ENCODE measurements at places on chromosomes 6 and 20.

DNA sequence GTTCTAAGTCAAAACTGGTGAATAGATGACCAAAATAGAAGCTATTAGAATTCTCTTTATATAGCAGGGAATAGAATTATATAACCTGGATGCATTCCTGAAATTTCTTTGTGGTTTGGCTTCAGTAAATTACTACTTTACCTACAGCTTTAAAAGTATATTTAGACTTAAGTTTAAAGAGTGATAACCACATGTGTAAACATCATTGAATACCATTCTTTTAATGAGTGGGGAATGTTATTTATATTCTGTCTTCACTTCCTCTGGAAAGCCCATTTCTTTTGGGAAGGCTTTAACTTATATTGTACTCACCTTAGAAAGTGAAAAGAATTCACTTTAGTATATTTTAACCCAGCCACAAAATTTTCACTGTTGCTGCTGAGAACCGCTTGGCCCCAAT lies 39.1 kb downstream of the PLEKHG1 start:
- DNase-seq, result no peak

DNA sequence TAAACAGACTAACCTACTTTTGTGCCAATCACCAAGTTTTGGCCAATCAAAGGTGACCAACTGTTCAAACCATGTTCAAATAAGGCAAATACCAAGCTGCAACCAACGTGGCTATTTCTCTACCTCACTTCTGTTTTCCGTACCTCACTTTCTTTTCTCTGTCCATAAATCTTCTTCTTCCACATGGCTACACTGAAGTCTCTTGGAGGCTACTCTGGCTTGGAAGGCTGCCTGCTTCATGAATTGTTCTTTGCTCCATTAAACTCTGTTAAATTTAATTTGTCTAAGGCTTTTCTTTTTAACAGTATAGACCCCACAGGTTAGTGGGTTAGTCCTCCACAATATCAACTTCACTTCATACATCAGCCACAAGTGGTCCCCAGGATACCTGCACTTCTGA lies 58.8 kb downstream of the MKKS start:
- no peak for DNase-seq

GRCh38 chr20:14972256-14972655 lies 634.8 kb upstream of the FLRT3 start:
- DNase-seq, result no peak

DNA sequence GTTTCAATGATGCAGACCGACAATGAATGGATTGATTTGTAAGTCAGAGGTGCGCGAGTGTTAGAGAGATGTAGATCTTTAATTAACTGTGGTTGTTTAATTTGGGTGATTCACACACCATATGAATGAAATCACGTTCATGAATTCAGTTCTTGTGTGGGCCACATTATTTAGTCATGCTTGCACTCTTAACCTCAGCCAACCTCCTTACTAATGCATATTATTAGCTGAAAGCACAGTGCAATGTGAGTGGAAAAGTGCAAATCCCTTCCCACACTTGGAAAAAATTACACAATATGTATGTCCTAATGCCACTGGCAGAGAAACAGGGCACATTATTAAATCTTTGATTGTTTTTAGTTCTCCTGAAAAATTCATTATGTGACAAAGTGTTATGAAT lies 512.5 kb downstream of the BCKDHB start:
- no peak for DNase-seq

DNA sequence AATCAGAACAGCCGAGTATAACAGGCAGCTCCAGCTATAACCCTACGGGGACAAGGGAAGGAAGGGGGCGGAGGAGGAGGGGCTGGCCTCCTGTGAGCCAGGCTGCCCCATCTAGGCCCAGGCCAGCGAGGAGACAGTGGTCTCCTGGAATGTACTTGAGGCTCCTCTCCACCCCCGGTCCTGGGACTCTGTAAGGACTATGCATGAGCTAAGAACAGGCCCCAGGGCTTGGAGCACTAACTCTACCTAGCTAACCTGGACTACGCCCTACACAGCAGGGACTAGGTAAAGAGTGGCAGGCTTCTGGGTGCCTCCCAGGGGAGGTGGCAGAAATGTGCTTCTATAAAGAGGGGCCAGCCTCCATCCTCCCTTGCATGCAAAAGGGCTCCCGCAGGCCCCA lies 8.9 kb downstream of the KCNK15 start:
- no peak for DNase-seq

DNA sequence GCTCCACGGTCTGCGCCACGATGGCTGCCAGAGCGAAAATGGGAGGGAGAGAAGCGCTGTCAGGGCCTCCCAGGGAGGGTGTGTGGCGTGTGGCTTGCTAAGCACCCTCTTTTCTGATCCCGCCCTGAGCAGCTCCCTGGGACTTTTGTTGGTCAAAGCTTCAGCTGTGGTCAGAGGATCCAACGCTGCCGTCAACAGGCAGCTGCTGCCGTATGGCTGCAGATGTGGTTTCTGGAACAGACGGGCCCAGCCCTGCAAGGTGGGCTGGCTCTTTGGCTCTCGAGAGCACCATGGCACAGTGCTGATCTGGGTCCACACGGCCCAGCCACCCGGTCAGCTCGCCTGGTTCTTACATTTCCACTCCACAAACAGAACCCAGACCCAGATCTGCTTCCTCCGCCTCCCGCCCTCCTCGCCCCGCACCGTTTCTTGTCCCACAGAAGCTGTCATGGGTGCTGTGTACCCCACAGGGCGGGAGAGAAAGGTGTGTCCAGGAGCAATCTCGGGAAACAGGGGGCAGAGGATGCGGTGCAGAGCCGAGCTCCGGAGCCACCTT lies 86.0 kb upstream of the BHLHE23 start:
- no peak for DNase-seq

DNA sequence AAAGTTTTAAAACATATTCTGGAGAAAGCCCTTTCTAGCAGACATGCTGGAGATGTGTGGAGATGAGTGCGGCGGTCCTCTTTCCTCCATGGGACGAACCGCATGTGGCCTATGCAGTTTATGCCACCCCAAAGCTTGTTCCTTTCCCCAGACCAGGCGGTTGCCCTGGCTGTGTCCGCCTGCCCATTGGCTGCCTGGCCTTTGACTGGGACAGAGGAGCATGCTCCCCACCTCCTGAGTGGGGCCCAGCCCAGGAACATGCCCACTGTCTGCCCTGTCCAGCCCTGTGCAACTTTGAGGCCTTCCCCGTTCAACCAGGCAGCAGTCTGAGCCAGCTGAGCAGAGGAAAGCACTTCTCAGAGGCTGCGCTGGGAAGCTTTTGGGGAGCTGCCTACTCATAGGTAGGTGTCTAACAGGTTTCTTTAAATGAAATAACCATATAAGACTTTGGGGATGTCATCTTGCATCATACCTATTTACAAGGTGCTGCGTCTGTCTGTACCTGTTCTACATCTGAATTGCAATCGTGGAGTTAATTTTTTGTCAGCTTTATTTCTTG lies 20.6 kb downstream of the FOXC1 start:
- DNase-seq, result no peak

DNA sequence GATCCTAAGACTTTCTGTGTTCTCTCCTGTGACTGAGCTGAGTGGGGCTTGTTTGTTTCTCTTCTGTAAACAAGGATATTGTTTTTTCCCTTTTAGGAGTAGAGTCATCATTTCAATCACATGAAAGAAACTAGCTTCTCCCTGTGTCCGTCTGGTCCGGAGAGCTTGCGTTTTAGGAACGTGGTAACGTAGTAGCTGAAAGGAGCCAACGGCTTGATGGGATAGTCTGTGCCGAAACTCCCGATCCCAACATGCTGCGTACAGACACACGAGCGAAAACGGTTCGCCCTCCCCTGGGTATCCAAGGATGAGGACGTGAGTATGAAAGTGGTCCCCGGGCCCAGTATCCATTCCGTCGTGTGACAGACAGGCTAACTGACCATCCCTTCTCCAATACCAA lies 146.5 kb downstream of the ZMYND8 start:
- DNase-seq, result no peak

DNA sequence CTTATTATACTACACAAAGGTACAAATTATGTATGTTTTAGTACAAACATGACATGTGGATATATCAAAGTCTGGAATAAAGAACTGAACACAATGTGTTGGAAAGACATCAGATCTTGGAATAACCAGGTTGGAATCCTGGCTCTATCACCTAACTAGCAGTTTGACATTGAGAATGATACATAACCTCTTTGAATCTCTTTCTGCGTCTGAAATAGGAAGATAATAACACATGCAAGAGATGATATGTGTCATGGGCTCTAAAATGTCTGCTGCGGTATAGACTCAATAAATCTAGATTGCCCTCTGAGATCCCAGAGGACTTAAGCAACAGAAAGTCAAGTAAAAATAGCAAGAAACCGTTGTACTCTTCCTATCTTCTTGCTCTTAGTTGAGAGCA lies 66.8 kb upstream of the CCN2 start:
- no peak for DNase-seq

DNA sequence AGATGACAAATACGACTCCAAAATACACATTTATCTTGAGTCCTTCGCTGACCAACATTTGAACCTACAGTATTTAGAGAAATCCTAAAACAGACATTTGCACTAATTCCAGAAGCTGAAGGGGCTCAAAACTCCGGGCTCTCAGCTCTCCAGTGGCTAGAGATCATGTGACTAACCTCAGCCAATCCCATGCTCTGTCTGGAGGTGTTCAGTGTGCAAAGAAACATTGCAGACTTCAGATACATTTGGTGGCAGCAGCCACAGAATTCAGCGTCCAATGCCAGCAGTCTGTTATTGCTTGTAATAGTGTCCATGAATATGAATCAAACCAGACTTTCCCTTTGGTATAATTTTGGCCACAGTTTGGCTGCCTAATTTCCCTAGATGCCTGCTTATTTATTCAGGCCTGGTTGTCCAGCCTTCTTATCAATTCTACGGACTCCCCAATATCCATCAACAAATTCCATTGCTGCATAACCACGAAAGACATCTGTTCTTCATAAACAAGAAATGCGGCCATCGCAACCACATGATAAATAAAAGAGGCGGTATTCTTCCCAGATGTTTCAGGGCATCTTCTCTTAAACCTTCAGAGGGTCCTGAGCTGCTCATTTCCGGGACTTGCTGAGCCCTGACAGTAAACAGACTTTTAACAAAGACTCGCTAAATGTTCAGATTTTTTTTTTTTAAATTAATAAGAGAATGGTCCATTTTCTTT lies 14.5 kb upstream of the CYP24A1 start:
- no peak for DNase-seq

DNA sequence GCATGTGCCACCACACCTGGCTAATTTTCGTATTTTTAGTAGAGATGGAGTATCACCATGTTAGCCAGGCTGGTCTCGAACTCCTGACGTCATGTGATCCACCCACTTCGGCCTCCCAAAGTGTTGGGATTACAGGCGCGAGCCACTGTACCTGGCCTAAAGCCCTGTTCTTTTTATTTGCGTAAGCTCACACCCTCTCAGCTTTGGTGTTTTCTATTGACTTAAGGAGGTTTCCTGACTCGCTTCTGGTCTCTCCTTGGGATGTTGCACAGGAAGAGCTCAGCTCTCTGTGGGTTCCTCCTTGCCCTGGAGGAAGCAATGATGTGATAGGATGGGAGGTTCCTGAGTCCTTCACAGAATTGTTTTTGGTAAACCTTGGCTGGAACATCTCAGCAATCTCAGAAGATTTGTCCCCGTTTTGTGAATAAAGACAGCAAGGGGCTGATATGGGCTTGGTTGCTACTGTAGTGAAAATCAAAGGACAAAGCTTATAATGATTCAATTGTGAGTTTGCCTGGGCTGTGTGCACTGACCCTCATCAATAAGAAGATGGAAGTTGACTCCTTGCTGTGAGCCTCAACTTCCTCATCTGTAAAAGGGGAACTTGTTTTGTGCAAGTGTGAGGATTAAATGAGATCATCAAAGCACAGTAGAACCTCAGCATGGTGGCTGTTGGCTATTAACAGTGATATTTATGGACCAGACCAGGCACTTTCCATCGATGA lies 27.0 kb downstream of the TOX2 start:
- no peak for DNase-seq

- DNase-seq, result no peak
These were observed 94.1 kb downstream of the CDH22 start for GRCh38 chr20:46213946-46214823.

GRCh38 chr6:118581489-118581959 lies 33.4 kb downstream of the PLN start:
- no peak for DNase-seq

DNA sequence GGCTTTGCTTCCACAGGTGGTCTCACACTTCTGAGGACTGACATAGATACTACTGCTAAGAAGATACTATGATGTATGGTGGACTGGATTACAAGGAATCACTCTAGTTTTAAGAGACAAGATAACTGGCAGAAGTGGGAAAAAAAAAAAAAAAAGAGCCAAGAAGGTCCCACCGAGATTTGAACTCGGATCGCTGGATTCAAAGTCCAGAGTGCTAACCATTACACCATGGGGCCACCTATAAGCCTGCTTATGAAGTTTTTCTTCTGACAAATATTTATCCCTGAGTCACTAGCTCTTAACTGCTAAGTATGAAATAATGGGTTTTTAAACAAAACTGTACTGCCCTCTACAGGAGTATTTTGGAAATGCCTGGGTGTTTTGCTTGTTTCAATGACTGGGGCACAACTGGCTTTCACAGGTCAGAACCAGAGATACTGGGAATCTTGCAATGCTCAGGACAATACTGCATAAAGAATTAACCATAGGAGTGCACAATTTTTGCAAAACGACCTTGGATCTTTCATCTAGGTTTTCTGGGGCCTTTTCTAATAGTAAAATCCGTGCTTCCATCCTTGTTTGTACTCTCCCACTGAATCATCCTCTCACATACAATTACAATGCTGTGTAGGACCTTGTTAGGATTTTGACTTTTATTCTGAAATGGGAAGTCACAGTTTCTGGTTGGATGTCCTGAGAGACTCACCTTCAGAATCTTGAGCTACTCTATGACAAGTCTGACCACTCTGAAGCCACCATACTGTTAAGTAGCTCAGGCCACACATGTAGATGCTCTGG lies 116.3 kb downstream of the OR2B2 start:
- peak; percentile 83 for DNase-seq

- DNase-seq, result no peak
These were observed 5.2 kb upstream of the MANEA start for GRCh38 chr6:95572098-95572497.

DNA sequence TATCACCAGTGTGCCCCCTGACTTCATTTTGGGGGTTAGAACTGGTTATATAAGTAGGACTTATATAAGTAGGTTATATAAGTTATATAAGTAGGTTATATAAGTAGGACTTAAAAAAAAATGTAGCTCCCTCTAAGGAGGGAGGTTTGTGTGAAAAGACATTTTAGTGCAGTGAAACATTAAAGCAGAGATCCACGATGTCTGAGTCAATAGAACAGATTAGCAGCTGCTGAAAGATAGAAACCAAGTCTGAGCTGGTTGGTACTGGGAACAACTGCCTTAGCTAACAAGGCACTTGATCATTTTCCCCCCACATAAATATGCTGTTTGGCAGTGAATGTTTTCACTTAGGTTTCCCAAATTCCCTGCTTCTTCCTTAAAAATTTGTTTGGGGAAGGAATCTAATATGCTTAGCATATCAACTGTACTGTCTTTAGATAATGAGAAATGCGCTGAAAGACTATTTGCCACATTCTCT lies 2.1 kb upstream of the RPS12 start:
- DNase-seq, result peak; percentile 22

Measured in naive thymus-derived CD4-positive, alpha-beta T cell (primary cell).